ENCODE measurements at places on chromosomes 2 and 18.

- no peak for DNase-seq
Observed at GRCh38 chr2:167013227-167013626, 124.9 kb downstream of the XIRP2 start.

DNA sequence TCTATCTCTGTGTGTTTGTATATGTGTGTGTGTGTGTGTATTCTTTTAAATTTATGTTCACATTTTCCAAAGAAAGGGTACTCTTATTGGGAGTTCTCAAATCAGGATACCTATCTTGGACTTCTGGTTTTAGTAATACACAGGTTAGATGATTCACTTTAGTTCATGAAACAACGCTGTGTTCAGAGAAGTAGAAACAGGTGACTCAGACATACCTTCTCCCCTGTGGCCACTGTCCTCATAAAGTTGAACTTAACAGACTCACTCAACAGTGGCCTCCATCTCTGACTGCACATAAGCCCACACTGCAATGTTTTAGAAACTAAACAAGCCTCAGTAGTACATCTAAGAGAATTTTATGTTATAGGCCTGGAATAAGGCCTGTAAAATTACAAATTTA is 566.6 kb upstream of the VRK2 start:
- DNase-seq: no peak

DNA sequence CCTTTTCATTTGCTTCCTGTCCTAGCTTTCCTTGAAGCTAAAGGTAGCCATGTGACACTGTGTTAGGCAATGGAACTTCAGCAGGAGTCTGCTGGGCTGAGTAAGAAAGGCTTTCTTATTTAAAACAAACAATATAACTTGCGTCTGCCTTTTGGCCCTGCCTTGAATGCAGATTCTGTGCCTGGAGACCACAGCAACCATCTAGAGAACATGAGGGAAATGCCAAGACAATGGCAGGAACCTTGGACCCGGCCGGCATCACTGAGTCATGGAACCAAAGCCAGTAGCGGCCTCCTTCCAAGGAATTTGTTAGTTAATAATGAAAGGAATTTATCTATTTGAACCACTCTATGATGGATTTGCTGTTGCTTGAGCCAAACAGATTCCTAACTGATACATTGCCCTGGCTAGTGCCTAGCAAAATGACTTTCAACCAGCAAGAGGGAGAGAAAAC is 207.5 kb upstream of the EPHA4 start:
- DNase-seq: no peak

DNA sequence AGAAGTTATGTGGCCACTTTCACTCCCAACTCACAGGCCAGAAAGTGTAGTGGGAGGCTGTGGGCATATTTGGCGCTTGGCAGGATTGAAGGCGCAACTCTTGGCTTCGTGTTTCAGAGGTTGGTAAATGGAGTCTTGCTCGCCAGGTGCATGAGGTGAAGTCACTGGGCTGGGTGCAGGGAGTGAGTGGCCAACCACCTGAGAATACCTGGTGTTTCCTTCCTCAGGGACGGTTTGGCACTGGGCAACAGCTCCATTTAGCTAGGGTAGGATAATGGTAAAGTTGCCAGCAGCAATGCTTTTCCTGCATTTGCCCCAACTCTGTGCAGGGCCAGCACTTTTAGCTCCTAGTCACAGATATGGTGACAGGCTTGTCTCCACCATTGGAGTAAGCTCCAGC is 115.9 kb downstream of the AGAP1 start:
- no peak for DNase-seq
